ENCODE measurements at places on chromosomes 12 and 14.
A peak's percentile ranks its signal among the peaks of the same experiment; 100 is the strongest.

- no peak for DNase-seq
Observed at GRCh38 chr14:40099316-40099715, 667.1 kb upstream of the FBXO33 start.

GRCh38 chr14:103628684-103629502 lies at the start of gene KLC1:
Gene KLC1, plus strand, starts transcription at chr14:103629211. Its CDS starts 25,354 bp downstream, at chr14:103654565.
- DNase-seq = peak; percentile 69

DNA sequence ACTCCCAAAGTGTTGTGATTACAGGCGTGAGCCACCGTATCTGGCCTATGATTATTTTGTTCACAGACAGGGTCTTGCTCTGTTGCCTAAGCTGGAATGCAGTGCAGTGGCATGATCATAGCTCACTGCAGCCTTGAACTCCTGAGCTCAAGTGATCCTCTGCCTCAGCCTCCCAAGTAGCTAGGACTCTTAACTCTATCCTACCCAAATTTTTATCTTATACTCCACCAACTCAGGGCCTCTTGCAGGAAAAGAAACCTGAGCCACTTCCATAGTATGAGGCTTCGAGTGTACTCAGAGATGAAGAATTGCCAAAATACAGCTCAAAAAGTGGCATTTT lies 828 bp downstream of the MMAB start:
- DNase-seq = no peak

DNA sequence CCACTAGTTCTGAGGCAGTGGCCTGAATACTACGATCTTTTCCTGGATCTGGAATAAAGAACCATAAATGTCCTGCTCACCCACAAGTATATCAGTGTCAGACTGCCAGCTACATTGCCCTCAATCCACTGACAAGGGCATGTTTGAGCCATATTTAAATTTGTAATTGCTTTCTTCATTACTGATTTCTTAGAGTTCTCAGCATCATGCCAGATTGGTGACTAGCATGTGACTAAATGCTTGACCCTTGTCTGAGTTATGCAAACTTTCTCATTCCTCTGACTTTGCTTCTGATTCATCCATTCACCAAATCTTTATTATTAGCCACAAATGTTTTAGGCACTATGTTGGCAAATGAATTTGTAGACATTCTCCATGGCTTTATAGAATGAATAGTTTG lies 143.6 kb upstream of the SLC16A7 start:
- DNase-seq = no peak

DNA sequence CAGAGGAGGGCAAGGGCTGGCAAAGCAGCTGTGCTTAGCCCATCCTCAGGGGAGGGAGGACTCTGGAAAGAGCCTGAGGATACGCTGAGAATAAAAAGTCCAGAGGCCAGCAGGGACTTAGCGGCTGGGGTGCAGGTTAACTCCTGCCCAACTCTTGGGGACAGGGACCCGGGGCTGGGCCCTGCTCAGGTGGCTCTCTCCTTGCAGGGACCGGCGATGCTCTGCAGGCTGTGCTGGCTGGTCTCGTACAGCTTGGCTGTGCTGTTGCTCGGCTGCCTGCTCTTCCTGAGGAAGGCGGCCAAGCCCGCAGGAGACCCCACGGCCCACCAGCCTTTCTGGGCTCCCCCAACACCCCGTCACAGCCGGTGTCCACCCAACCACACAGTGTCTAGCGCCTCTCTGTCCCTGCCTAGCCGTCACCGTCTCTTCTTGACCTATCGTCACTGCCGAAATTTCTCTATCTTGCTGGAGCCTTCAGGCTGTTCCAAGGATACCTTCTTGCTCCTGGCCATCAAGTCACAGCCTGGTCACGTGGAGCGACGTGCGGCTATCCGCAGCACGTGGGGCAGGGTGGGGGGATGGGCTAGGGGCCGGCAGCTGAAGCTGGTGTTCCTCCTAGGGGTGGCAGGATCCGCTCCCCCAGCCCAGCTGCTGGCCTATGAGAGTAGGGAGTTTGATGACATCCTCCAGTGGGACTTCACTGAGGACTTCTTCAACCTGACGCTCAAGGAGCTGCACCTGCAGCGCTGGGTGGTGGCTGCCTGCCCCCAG lies 2.8 kb downstream of the B3GNT4 start:
- no peak for DNase-seq

- no peak for DNase-seq
Observed at GRCh38 chr14:47439953-47440352, 235.5 kb downstream of the MDGA2 start.

DNA sequence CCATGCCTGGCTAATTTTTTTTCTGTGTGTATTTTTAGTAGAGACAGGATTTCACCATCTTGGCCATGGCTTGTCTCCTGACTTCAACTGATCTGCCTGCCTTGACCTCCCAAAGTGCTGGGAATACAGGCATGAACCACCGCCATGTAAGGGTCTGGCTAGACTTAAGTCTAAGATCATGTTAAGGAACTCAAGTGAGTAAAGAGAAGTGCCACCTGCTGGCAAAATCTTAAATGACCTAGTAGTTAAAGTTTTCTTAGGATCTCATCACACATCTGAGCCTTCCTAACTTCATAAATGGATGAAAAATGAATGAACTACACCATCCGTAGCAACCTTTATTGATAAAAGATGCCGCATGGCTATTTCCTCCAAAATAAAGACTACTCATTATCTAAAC lies 1.7 kb upstream of the C12orf56 start:
- DNase-seq = no peak

DNA sequence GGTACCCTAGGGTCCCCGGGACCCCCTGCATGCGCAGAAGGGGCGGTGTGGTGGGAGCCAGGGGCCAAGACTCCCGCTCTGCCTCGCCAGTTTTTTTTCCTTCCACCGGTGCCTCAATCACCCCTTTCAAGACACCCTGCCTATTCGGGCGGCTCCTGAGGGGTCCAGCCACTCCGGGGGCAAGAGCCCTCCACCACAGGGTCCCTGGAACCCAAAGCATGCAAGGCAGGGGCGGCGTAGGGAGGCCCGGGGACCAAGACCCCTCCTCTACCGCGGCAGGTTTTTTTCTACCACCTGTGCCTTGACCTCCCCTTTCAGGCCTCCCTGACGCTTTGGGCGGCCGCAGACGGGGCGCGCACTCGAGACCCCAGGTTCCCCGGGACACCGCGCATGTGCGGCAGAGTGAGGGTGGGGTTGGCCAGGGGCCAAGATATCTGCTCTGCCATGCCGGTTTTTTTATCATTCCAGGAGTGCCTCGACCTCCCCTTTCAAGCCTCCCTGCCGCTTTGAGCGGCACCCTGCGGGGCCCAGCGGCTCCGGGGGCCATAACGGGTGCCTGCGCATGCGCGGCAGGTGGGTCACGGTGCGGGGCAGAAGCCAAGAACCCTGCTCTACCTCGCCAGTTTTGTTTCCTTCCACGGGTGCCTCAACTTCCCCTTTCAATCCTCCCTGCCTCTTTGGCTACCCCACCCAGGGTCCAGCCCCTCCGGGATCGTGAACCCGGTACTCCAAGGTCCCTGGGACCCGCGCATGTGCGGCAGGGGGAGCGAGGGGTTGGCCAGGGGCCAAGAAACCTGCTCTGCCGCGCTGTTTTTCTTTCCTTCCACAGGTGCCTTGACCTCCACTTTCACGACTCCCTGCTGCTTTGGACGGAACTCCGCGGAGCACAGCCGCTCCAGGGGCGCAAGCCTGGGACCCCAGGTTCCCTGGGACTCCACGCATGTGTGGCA lies 328.1 kb downstream of the ALG10 start:
- DNase-seq = no peak

DNA sequence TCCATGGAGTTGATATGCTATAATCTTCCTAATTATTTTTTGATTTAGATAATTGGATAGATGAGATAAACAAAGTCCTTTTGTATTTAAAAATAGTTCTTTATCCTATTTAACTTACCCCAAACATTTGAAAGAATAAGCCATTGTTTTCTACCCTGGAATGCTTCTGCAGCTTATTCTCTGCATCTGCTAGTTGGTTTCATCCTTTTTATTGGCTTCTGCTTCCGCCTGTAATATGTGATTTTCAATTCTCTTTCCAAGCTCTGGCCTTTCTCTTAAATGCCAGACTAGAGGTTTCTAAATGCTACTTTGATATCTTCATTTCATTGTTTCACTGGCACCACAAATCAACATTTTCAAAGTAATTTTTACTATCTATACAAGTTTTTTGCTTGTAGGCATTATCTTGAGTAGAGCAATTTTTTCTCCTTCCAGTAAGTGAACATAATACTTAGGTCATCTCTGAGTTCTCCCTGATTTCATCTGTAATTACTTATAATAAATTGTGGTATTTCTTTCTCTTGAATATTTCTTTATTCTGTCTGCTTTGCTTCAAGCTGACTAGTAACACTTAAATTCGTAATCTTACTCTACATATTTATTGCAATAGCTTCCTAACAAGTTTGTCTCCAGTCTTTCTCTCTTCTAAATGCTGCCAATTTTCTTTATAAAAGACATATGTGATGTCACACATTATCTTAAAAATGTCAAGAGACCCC lies 958.4 kb downstream of the SLC6A15 start:
- no peak for DNase-seq

- DNase-seq = no peak
Observed at GRCh38 chr14:75514673-75515628, 7.3 kb upstream of the BATF start.

GRCh38 chr14:57729208-57730187 lies 136.4 kb downstream of the SLC35F4 start:
- no peak for DNase-seq

- no peak for DNase-seq
Observed at GRCh38 chr14:68103853-68104252, 284.3 kb downstream of the RAD51B start.

DNA sequence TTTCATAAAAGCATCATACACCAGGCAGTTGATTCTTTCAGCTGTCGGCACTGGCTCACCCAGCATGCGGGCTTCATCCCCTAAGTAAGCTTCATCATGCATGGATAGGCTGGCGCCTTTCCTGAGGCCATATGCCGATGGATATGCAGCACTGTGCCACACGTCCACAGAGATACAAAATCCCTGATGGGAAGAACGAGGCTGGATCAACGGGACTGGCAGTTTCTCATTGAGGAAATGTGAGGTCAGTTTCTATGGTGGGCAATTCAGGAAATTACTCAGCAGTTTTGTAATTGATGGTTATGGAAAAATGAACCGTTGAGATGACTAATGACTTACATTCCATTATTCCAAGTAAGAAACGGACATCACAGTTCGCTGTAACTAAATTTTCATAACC lies 453.8 kb downstream of the TMEM121 start:
- DNase-seq = no peak

GRCh38 chr12:110444455-110444854 lies 5.7 kb downstream of the ARPC3 start:
- DNase-seq = no peak

DNA sequence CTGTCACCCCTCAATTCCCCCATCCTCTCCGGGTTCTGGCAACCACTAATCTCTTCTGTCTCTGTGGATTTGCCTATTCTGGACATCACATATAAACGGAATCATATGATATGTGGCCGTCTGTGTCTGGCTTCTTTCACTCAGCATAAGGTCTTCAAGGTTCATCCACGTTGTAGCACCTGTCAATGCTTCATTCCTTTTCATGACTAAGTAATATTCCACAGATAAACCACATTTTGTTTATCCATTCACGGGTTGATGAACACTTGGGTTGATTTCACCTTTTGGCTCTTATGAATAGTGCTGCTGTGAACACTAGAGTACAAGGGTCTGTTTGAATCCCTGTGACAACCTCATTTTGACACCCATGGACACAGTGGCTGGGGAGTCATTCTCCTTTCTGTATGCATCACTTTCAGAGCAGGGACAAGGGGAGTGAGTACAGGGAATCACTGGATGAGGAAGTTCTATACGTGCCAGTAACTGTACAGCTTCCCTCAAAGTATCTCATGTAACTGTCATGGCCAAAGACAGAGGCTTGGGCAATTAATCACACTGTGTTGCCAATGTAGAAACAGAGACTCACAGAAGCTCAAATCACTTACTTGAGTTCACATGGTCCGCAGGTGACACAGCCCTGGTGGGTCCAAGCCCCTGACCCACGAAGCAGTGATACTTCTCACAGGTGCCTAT lies 10.9 kb upstream of the TESC start:
- DNase-seq = no peak

- no peak for DNase-seq
Observed at GRCh38 chr12:12378616-12379015, 21.7 kb downstream of the BORCS5 start.

DNA sequence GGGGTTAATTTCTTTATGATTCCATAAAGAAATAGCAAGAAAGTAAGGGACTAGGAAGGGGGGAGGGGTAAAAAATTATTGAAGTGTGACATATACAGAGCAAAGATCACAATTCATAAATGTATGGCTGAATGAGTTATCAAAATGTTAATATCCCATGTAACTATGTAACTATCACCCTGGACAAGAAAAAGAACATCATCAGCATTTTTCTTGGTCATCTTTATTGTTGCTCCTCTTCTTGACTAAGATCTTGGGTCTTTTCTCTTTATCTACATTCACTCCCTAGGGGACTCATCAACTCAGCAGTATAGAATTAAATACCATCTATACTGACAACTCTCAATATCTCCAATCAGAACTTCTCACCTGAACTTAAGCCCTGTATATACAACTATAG lies 57.5 kb downstream of the CAND1 start:
- no peak for DNase-seq

GRCh38 chr14:102264775-102265174 lies 40.2 kb downstream of the MOK start:
- DNase-seq = no peak

- DNase-seq = no peak
Observed at GRCh38 chr12:106045251-106045674, 93.5 kb downstream of the NUAK1 start.

- DNase-seq = no peak
Observed at GRCh38 chr12:88327276-88327675, 185.2 kb downstream of the TMTC3 start.

DNA sequence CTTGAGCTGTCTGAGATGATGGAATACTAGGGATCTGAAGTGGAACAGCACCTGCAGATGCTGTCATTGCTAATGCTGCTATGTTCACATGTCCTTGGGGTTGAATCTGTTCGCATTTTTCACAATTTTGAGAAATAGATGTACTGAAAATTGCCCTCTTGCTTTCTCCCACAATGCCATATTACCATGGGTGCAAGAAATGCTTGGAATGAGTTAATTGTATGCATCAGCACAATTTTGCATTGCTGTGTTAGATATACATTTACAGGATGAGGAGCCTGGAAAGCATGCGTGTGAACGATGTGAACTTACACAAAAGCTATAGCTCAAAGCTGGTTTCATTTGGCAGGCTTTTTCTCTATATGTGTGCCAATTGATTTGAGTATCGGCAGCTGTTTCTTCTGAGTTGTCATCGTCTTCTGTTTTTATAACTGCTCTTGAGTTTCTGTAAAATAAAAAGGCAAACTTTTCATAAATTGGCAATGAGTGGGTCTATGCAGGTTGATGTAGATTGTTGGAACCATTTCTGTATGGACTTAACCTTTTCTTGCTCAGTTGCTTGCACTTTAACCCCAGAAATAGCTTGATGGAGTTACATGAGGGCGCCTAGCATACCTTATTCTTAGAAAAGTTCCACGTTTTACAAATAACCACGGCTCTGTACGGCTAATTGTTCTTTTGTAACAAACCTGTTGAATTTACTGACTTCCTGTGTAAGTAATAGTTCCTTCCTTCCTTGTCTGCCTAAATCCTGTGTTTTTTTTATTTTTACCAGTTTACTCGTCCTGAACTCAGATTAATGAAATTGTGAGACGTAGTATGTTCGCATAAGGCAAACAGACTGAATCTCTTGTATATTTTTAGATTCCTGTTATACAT lies 105.9 kb downstream of the FGD4 start:
- DNase-seq = no peak

GRCh38 chr14:50051106-50051505 lies 65.3 kb downstream of the VCPKMT start:
- no peak for DNase-seq

Measured in stimulated activated CD8-positive, alpha-beta memory T cell treated with anti-CD3 and anti-CD28 coated beads, Interleukin-2, amount 100 ng/mL, for 1 hour (primary cell).